Activated naive CD4-positive, alpha-beta T cell treated with anti-CD3 and anti-CD28 coated beads, Interleukin-2, amount 50 U/mL, for 16 hours (primary cell): ENCODE measurements at places on chromosomes 5 and 9.

DNA sequence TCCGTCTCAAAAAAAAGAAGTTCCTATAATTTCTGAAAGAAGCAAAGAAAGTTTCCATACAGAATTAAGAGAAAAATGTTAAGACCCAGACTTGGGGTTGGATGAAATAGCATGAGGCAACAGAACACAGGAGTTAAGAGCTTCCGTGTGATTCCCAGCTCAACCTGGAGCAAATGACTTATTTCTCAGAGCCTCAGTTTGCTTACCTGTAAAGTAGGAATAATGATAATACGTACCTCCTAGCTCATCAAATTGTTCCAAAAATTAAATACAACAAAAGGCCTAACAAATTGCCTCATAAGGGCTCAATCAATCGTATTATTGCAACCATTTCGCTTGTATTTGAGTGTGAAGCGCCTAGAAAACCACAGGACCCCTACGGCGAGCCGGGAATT lies 600 bp upstream of the GPR107 start:
- DNase-seq, result no peak

DNA sequence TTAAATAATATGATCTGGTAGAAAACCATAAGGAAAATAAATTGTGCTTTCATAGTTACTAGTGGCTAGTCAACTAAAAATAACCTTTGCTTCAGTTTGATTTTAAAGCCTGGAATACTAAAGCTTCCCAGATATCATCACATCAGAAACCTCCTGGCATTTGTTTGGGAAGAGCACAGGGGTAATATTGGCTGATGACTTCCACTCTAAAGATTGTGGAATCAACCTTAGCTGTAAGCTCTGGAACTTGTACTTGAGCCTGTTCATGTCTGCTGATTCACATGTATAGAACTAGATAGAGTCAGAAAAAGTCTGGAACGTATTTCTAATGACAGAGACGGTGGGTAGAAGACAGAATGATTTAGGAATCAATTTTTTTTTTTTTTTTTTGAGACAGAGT lies 345.0 kb downstream of the CWC27 start:
- no peak for DNase-seq

DNA sequence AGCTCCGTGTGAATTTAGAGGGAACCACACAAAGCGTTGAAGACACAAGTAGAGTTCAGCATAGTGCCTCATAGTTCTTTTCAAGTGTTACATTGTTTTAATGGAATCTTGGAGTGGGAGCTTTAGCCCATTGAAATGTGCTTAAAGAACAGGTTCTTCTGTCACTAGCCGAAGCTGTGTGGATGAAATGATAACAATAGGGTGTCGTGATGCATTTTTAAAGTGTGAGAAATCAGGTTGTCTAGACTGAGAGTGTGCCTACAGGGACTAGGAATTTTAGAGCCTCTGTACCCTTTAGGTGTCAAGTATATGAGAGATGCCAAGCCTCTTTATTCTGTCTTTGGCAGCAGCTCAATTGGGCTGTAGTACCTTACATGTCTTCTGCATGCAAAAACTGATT lies 83.0 kb downstream of the NDUFS4 start:
- DNase-seq, result no peak

GRCh38 chr9:129556491-129557191 lies 64.3 kb downstream of the C9orf50 start:
- no peak for DNase-seq

- no peak for DNase-seq
Measured at GRCh38 chr9:119907056-119907455, 537.8 kb upstream of the BRINP1 start.

- no peak for DNase-seq
Measured at GRCh38 chr5:134932508-134932907, 27.6 kb downstream of the PCBD2 start.
